NCI-H187 (cell line): ENCODE measurements at places on chromosomes 6 and 20.

GRCh38 chr6:150702675-150703074 is 103.0 kb downstream of the PLEKHG1 start:
- DNase-seq: no peak

- DNase-seq: no peak
Measured at GRCh38 chr20:63142933-63143332, 73.0 kb downstream of the YTHDF1 start.

DNA sequence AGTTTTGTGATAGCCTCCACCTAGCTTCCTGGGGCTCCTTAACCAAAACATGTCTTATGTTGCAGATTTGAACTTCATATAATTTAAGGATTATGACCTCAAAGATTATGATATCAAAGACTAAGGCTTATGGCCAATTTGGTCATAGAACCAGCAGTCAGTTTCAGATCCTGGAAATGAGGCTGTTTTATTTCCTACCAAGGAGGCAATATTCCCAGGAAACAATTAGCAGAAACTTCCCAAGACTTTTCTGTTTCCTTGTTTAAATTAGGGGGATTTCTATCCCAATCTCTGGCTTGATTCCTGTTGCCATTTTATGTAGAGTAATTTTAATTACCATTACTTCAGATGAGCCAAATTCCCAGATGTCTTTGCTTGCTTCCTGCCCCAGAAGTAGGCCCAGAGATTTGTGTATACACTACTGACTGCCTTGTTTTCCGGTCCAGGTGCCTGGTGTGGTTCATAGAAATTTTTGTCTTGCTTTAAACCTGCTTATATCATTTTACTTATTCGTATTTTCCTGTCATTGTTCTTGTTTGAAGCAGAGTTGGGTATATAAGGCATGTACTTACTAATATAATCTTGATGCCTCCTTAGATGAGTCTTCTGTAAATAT is 119.2 kb upstream of the TMEM170B start:
- no peak for DNase-seq

GRCh38 chr6:136703331-136703865 is 88.9 kb downstream of the MAP3K5 start:
- DNase-seq: no peak

DNA sequence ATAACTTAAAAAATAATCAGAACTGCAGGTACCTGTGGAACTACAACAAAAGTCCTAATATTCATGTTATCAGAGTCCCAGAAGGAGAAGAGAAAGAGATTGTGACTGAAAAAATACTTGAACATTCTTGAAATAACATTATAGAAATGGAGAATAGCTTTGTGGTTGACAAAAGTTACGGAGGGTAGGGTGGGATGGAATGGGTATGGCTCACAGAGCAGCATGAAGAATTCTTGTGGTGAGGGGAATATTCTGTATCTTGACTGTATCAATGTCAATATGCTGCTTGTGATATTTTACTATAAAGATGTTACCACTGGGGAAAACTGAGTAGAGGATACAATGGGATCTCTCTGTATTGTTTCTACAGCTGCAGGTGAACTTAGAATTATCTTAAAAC is 122.5 kb downstream of the DST start:
- no peak for DNase-seq

DNA sequence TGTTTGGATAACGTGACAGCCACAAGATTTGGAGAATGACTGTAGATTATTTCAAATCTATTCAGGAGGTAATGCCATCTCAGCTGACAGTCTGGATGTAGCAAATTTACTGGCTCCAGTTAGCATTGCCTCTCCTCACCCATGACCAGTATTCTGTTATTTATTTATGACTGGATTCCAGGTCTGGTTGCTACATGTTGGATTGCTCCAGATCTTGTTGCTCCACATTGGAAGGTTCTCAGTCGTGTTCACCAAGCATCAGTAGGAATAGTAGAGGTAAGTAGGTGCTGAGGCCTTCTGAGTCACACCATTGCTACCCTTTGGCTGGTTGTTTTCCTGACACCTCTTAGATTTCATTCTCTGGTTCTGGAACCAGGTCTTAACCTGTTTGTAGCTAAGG is 69.5 kb upstream of the ELOVL5 start:
- DNase-seq: no peak

DNA sequence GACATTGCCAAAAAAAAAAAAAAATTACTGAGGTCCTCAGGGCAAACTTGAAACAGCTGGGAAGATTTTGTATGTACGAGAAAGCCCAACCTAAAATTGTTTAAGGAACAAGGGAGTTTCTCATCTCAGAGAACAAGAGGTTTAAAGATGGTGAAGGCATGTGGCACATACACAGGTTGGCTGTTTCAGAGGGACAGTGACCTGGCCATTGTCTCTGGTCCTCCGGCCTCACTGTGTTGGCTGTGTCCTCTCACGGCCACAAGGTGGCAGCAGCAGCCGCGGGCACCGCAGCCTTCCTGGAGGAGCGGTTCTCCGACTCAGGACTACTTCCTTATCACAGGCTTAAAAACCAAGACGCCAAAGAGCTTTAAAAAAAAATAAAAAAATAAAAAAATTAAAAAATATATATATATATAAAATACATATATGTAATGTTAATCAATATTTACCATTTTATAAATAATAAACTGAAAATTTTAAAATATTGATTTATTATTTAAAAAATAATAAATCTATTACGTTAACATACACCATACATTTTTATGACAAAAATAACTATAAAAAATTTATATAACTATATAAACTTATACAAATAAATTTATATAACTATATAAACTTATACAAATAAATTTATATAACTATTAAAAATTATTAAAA is 52.8 kb downstream of the GTF2H5 start:
- peak; percentile 21 for DNase-seq

DNA sequence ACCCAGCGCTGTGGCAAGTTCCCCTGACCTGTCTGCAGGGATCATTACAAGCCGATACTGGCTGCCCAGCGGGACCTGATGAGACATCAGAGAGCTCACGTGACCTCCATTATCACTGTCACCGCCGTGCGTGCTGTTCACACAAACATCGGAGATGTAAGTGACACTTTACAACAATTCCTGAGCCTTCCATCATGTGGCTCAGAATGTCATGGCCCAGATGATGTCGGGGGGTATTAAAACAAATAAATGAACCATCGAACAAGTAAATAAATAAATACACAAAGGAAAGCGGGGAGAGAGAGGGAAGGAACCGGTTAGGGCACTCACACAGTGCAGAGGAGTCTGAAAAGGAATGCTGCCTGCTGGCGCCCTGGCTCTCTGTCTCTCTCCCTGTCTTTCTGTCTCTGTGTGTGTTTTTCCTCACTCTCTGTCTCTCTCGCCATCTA is 195.1 kb downstream of the BMP7 start:
- no peak for DNase-seq

DNA sequence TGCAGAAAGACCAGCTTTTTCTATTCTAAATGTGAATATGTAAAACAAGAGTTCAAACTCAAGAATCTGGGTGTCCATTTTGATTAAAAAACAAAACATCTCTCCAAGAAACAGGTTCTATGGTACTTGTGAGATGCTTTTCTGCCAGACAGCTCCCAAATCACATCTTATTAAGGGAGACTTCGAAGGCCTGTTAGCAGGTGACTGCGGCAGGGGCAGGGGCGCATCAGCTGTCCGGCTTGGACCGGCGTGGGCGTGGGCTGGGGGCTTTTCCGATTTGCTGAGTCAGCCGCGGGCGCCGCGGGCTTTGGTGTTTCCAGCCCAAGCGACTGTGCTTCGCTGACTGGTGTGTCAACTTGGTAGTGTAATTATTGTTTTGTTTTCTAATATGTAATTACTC is 32.6 kb downstream of the TFAP2A start:
- no peak for DNase-seq

DNA sequence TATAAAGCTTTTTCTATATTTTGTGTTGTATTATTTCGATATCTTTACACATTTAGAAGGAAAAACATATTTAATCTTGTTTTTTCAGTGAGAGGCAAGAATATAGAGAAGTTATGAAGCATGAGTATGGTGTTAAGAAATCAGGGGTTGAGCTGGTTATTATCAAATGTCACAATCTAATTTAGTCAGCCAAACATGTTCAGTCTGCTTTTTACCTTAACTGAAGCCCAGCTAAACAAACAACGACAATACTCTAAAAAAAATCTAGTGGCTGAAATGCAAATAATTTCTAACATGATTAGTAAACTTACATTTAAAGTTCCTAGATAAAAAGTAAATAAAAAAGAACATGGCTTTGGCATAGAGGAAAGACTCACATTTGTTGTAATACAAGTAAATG is 433.8 kb upstream of the NRSN1 start:
- DNase-seq: no peak

DNA sequence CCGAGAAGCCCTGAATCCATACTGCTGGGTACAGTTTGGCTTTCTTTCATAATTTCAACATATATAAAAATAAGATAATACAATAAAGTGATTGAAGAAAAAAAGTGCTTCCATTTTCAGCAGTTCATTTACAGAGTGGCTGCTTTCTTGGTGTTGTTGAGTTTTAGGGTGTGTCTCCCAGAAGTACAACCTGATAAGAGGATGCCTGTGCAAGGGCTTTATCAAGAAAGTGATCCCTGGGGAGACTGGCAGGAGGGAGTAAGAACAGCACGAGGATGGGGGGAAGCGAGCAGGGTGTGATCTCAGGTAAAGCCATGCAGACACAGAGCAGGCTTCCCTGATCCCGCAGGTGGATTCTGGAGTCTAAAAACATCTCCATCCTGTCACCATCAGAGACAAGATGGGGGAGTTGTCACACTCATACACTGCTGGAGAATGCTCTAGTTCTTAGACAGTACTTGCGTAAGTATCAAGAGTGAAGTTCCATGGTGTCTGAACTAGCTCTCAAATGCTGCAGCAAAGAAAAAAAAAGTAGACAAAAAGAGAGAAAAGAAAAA is 395.9 kb downstream of the CDH26 start:
- no peak for DNase-seq
